ENCODE measurements at places on chromosomes 5 and 9.

DNA sequence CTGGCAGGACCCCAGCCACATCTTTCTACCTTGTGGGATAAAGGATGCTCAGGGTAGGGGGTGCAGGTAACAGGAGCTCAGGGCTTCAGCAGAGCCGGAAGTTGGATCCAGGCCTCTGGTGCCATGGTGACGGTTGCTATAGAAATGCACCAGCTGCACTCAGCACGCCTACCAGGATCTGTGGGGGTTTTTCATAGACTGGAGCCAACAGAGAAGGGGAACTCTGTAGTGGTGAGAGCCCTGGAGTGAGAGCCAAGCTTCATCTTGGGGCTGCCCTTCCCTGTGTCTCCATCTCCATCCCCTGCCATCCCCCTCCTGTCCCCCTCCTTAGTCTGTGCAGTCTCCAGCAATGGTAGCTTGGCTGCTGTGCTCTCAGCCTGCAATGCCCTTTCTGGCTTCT is 27.5 kb upstream of the BOD1 start:
- DNase-seq, result no peak

DNA sequence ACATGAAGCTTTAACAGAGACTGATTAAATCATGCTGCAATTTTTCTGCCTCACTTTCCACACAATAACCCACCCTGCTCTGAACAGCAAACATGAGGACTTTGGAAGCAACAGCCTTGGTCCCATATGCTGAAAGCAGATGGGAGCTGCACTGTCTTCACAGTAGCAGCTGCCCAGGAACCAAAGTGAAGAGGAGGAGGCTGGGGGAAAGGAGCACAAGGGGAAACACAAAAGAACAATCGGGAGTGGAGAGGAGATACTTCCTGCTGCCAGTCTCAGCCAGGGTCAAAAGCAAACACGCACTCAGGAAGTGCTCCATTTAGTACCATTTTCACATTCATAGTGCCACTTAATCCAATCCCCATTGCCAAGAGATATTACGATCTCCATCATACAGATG is 183.3 kb upstream of the PUM3 start:
- DNase-seq, result no peak

GRCh38 chr5:3784854-3785253 is 189.2 kb downstream of the IRX1 start:
- no peak for DNase-seq

DNA sequence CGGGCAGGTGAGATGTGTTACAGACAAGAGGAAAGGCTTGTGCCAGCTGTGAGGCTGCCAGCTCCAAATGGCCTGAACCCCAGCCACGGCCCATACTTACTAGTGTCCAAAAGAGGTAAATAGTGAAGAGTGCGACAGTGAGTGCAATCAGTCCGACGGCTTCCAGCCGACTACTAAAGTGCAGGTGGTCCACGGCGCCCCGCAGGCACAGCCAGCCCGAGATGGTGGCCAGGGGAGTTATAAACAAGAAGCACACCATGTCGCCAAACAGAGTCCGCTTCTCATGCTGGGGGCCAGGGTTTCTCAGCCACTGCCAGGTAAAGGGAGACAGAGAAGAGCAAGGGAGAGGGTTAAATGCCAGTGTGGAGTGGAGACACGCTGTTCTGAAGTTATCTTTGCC is 101.1 kb downstream of the LMNB1 start:
- no peak for DNase-seq

- no peak for DNase-seq
Observed at GRCh38 chr9:12923468-12924009, 148.7 kb downstream of the LURAP1L start.

DNA sequence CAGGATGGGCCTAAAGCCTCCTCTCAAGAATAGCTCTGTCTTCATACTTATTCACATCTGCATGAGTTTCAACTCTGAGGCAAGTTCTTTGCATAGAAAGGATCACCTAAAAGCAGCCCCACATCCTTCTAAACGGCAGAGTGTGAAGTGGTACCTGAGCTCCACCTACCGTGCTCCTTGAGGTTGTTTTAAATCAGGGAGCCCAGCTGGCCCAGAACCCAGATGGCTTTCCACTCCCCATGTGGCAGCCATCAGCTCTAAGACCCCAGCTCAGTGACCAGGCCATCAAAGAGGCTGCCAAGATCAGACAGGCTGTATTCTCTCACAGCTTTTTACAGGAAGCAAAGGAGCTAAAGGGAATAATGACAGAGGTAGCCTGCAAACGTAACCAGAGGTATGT is 299.3 kb downstream of the RASEF start:
- no peak for DNase-seq

- DNase-seq, result no peak
Observed at GRCh38 chr5:136427426-136427825, 62.1 kb upstream of the TRPC7 start.

Data from stimulated activated CD8-positive, alpha-beta memory T cell treated with anti-CD3 and anti-CD28 coated beads, Interleukin-7, amount 100 ng/mL, for 24 hours (primary cell).